ENCODE measurements at places on chromosomes 3 and 15.
A peak's percentile ranks its signal among the peaks of the same experiment; 100 is the strongest.

- DNase-seq: no peak
These were observed 137.3 kb upstream of the SMAD3 start for GRCh38 chr15:66928101-66928500.

DNA sequence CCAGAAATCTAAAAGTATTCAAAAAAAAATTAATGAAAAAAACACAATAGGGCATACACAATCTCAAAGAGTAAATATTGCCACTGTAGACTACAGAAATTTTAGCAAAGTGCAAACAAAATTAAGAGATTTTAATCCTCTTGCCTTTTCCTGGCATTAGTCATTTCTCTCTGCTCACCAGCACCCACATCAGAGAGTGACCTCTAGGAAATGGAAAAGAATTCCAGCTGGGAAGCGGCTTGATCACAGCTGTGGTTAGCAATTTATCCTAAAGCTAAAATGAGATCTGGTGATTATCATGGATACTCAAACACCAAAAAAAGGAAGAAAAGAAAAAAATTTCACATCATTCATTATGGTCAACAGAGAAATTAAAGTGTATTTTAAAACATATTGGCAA, 7.5 kb downstream of the CSNK1G1 start:
- no peak for DNase-seq

GRCh38 chr15:56934269-56934668, 15.8 kb downstream of the TCF12 start:
- no peak for DNase-seq

- DNase-seq: no peak
These were observed 1.5 kb upstream of the CLK3 start for GRCh38 chr15:74613953-74614743.

DNA sequence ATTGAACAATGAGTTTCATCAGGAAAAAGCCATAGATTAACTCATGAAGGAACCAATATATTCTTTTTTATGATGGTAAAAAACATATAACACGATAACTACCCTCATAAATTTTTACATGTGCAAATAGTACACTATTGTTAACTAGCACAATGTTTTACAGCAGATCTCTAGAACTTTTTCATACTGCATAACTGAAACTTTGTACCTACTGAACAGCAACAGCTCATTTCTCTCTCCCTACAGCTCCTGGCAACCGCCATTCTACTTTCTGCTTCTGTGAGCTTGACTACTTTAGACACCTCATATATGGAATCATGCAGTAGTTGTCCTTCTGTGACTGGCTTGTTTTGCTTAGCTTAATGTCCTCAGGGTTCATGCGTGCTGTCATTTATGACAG, 235.4 kb downstream of the NFKBIZ start:
- no peak for DNase-seq

GRCh38 chr3:52529376-52530333, 4.0 kb downstream of the NT5DC2 start:
- DNase-seq: no peak

DNA sequence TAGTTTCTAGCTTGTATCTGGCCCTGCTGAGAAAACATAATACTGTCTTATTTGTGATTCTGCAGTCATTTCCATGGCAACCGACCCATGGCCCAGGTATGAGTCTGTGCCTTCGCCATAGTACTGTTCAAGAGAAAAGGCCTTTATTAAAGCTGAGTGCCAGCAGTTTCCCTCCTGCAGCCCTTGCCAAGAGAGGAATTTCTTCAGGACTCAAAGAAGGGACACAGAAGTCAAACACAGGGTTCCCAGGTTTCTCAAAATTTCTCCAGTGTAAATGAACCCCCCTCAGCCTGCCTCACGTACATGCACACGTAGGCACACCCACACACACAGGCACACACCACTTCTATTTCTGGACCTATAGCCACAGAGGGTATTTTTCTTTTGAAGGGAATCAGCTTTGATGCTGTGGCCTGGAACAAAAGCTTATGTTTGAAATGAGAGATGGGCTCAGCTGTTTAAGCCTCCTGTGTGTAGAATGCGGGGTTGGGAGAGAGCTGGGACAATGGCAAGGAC, 269.2 kb downstream of the PDCD6IP start:
- no peak for DNase-seq

- DNase-seq: no peak
These were observed 158.0 kb downstream of the CLSTN2 start for GRCh38 chr3:140092848-140093536.

DNA sequence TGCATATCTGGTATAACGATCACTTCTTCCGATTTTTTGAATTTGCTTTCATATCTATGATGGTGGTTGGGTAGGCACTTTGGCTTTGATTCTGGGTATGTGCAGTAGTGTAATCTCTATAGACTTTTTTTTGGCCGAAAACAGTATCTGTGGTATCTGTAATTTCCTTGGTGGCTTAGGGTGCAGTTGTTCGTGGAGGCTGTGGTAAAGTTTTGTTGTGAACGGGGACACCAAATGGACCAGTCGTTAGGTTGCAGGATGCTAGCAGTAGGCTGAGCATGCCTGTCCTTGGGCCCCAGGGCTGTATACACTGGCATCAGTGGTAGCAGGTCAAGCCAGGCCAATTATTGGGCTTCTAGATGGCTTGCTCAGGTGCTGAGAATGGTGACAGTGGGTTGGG, 55.2 kb downstream of the CCDC66 start:
- DNase-seq: no peak

DNA sequence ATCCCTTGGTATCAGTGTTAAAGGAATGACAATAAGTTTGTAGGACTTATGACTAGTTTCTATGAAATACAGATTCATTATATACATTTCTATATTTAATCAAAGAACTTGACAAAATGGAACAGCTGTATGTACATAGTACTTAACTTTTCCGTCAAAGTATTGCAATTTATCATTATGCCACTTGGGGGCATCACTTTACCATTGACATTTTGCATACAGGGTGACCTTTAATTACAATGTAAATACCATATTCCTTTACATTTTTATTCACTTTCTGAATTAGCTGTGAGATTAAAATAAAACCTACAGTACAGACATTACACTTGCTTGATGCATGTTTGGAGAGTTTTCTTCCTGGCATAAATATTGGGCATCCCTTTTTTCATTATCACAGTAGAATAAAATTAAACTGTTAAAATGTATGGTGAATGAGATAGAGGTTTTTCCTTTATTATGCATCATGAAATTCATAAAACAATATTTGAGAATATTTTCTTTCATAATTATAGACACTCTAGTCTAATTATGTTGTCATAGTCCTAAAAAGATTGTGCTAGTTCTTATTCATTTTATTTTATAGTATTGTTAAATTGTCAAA, 6.9 kb downstream of the NEK11 start:
- DNase-seq: peak; percentile 69

GRCh38 chr15:22944651-22945050, 35.5 kb downstream of the CYFIP1 start:
- DNase-seq: no peak

- DNase-seq: no peak
These were observed 6.4 kb upstream of the ADAM10 start for GRCh38 chr15:58755956-58756355.

GRCh38 chr3:127053450-127053849, 70.5 kb downstream of the PLXNA1 start:
- DNase-seq: no peak

- DNase-seq: no peak
These were observed 144.7 kb upstream of the TTC14 start for GRCh38 chr3:180457225-180457624.

- DNase-seq: no peak
These were observed 36.8 kb upstream of the KIF23 start for GRCh38 chr15:69377216-69377970.

DNA sequence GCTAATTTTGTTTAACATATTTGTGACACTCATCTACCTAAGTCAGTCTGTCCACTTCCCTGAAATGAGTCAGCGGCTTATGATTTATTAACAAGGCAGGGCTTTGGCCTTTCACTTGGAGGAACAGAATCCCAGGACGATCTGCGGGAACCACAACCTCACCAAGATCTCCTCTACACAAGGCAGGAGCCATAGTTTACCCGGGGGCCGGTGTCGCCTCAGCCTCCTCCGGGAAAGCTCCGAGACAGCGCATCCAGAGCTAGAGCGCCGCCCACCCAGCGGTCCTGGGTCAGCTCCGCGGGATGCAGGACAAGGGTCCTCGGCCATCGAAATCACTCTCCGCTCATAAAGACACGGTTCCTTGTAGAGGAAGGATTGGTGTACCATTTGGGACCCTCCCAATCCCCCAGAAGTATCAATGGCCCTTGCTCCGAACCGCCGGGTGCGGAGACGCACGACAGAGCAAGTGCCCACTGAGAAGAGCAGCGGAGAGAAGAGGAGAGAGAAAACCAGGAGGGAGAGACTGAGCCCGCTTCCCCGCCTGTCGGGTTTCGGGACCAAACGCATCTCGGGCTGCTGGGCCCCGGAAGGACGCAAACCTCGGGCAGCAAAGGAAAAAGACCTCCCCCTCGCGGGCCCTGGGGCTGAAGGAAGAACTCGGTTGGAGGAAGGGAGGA, 13.1 kb upstream of the ALCAM start:
- DNase-seq: no peak

- DNase-seq: no peak
These were observed 23.2 kb downstream of the MELTF start for GRCh38 chr3:197006446-197006845.

- DNase-seq: no peak
These were observed 286.5 kb downstream of the NSUN3 start for GRCh38 chr3:94349310-94349878.

DNA sequence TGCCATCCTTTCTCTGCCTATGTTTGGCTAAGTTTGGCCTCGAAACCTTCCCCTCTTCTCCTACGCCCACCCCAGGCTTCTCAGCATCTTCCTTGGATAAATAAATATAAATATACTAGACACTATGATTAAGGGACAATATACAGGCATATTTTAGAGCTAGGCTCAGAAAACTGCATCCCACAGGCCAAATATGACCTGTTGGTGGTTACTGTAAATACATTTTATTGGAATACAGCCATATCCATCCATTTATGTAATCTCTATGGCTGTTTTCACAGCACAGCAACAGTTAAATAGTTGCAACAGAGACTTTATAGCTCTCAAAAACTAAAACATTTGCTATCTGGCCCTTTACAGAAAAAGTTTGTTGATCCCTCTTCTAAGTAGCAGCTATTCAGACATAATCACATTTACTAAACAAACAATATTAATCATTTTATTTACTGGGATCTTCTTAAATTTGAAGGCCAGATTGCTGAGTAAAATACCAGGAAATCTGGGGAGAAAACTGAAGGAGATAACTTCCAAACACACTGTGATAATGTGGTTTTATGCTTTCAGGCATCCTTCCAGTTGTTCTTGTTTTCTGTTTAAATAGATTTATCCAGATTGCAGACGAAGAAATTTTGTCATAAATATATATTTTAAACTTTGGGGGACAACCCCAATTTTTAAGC, 269.7 kb upstream of the THRB start:
- no peak for DNase-seq

- DNase-seq: no peak
These were observed 730 bp downstream of the DGKG start for GRCh38 chr3:186361246-186361761.

DNA sequence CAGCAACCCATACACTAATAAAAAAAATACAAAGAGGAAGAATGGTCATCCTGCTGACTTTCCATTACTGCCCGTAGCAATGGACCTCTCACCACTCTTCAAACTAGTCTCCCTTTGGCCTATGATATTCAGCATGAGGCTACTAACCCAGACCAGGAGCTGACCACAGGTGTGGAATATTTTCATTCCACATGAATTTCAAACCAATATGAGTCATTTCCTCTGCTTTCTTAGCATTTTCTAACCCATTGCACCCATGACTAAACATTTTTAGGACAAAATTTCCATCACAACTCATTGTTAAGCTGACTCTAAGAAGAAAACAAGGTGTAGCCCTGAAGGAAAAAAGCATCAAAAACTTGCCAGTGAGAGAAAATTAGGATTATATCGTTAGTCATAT, 34.0 kb upstream of the ZPLD1 start:
- no peak for DNase-seq

- DNase-seq: no peak
These were observed 2.8 kb upstream of the VGLL3 start for GRCh38 chr3:86993704-86994103.

DNA sequence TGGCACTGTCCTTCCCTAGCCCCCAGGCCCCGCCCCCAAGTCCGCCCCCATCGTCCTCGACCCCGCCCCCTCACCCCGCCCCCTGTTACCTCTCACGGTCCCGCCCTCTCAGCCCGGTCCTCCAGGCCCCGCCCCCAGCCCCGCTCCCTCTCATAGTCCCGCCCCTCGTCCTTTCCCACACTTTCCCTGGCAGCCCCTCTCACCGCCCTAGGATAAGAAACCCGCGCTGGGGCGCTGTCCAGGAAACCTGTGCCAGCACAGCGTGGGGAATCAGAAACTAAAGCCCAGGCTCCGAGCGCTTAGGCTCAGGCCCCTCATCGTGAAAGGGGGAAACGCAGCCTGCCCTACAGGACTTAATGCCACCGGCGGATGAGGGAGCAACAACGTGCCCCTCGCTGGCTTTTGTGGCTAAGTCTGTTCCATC, 20.9 kb downstream of the TRPM1 start:
- DNase-seq: no peak

GRCh38 chr15:85583442-85583841, 203.0 kb downstream of the AKAP13 start:
- DNase-seq: no peak

DNA sequence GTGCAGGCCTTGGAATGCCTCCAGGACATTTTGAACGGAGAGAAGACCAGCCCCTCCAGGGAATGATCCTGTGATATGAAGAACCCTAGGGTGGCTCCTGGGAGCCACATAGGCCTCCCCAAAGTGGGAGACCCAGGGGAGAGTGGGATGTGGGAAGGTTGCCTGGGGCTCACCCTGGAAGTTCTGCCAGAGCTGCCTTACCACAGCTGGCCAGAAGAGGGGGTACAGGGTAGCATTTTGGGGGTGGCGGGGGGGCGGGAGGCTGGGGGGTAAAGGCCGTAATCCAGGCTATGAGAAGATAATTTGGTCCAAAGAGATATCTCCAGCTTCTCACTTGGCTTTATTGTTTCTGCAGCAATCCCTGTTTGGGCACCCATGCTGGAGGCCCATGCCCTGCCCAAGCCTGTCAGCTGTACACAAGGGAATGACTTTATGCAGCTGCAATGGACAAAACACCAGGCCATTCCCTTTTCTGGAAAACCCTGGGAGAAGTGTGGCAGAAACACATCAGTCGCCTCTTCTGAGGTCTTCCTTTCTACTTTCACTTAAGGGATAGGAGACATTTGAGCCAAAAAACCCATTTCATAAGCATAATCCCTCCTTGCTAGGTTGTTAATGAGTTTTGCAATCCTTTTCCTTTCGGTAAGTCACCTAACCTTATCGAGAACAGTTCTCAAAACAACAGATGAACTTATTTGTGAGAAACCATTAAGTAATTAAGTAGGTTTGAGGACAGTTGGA, 11.0 kb upstream of the MUSTN1 start:
- no peak for DNase-seq

DNA sequence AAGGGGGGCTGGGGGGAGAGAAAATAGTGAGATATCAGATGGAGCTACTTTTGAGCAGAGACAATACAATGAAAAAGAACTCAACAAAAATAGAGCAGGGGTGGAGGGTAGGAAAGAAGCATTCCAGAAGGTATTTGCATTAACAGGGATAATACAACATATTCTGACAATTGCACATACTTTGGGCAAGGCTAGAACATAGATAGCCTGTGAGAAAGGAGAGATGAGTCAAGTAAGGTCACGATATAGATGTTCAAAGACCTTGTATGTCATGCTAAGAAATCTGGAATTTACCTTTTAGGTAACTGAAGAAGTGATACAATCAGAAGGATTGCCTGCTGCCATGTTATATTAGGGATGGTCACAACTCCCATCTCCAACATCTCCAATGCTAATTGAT, 155.2 kb downstream of the GSK3B start:
- DNase-seq: no peak

GRCh38 chr3:105812194-105812586, 56.6 kb downstream of the CBLB start:
- no peak for DNase-seq

All from MM.1S (cell line).